ENCODE measurements at places on chromosomes 7 and 10.

DNA sequence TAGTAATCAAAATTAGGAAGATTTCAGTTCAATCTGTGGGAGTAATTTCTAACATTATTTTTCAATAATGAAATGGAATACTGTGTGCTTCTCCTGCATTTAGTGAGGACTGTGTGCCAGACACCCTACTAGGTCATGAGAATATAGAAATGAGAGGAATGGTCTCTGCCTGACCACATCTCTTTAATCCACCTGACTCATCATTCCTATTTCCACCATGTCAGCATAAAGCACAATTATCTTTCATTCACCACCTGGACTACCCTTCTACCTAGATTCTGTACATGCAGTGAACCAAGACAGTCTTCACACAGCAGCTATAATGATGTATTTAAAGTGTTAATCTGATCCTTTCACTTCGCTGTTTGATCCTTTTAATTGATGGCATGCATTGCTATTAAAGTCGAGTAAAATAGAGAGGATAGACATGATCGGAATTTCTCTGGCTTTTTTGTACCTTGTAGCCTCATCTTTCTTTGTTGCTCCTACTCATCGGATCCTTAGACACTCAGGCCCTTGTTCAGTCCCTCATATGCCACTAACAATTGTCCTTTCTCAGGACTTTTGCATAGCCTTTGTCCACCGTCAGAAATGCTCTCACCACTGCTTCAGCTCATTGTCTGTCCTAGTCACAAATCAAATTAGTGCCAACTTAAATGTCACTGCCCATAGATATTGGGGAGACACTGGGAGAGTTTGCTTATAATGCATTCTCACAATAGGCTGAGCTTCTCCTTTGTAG is 1037.1 kb downstream of the REEP3 start:
- no peak for DNase-seq

- no peak for DNase-seq
These were observed 115.9 kb upstream of the IFRD1 start for GRCh38 chr7:112334366-112334765.

DNA sequence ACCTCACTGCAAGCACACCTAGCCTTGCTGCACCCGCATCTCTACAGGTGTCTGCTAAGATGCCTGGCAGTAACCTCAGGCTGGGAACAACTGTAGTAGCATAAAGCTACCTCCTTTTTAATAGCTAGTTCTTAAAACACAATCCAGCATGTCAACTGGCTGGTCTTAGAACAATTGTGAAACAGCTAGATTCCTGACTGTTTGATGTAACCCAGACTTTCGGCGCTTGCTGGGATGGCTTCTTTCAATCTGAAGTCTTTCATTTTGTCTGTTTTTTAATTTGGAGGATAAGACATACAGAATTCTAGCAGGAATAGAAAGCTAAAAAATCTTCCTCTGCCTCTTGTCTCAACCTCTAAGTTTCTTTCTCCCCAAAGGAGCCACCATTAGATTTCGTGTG is 59.8 kb downstream of the GSDME start:
- DNase-seq = no peak

DNA sequence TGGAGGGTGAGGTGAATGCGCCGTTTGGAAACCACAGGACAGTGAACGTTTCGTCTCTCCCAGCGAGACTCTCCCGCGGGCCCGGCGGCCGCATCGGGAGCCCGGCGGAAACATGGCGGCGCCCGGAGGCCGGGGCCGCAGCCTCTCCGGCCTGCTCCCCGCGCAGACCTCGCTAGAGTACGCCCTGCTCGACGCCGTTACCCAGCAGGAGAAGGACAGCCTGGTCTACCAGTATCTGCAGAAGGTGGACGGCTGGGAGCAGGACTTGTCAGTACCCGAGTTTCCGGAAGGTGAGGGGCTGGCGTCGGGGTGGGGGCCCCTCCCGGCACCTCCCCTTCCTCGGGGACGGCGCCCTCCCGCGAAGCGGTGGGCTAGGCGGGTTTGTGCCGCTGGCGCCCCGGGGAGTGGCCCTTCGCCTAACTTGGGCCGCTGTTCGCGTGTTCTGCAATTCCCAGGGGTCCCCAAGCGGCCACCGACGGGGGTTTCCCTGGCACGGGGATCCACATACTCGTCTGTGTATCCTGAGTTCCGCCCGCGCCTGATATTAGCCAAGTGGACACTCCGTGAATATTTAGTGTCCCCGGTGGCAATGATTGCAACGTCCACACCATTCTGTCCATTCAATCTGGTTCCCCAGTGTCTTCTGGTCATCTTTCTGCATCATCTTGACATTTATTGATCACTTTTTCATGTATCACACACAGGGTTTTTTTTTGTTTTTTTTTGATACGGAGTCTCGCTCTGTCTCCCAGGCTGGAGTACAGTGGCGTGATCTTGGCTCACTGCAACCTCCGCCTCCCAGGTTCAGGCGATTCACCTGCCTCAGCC is 514 bp downstream of the NHLRC2 start:
- peak; percentile 71 for DNase-seq

DNA sequence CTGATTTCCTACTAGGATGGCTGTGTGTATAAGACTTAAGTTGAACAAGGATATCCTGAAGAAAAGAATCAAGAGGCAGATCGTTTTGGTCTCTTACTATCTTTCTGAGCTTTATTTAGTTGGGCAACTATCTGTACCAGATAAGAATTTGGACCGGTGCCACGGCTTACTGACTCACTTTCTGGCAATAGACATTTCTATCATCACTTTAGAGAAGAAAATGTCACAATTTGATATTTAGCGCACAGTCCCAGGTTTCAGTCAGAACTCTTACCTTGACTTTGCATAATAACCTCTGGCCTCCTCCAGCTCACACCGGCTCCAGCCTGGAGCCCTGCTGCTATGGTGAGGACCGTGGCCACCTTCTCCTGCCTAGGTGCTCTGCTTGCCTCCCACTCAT is 218.2 kb upstream of the MDFIC start:
- DNase-seq = no peak

DNA sequence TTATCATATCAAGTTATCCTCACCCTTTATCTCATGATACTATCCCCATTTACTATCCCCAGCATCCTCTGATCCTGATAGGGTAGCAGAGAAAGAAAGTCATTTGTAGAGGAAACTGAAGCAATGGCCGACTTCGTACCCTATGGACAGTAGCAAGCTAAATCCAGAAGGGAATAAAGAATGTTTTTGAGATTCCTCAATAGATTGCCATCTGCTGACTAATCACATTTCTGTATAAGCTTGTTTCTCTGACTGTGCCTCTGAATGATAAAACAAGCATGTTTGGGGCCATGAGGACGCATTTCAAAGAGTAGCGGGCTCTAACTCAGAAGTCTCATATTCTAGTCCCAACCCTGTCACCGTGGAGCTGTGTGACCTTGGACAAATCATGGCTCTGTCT is 13.2 kb upstream of the FAM107B start:
- DNase-seq = no peak

DNA sequence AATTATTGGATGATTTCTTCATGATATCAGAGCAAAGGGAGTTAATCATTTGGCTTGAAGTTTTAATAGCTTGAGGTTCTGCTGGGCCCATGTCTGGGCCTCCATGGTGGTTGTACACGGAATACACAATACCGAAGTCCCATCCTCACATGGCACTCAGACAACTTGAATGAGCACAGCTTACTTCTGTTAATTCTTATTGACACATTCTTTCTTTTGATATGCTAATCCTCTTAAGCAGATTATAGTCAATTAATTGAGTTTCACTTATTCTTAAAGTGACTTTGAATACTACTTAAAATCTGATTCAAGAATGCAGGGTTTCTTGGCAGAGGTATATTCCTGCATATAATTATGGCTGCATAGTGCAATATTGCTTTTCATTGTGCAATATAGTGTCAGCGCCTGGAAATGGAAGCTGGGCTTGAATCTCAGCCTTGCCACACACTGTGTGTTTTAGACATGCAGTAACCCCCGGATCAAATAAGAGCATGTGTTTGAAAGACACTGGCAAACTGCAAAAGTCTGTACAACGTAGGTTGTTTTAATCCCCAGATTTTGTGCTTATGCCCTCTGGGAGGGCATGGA is 543.5 kb upstream of the ADARB2 start:
- DNase-seq = no peak

GRCh38 chr7:134602881-134603451 is 43.7 kb upstream of the BPGM start:
- DNase-seq = no peak

GRCh38 chr7:31305260-31305659 is 35.3 kb downstream of the NEUROD6 start:
- no peak for DNase-seq

GRCh38 chr10:114928818-114929217 is 9.2 kb upstream of the TRUB1 start:
- no peak for DNase-seq

DNA sequence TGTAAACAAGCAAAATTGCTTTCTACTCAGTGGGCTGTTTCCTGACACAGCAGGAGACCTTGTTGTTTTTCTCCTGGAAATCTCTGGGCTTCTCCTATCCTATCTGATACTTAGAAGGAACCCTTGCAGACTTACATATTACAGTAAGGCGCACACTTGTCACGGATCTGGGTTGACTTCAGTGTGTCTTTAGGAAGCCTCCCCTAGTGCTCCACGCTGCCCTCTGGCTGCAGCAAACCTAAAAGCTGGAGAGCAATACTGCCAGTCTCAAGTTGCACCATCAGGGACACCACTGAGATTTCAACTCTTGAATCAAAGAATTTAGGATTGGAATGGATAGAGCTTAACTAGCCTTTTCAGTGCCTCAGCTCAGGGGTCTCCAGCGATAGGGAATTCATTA is 495.3 kb downstream of the LRMDA start:
- no peak for DNase-seq

GRCh38 chr10:125002047-125002422 is 60.1 kb downstream of the ZRANB1 start:
- no peak for DNase-seq

- peak; percentile 51 for DNase-seq
These were observed 444.7 kb downstream of the DGKB start for GRCh38 chr7:14457568-14458453.

- DNase-seq = no peak
These were observed 41.4 kb downstream of the CSTF2T start for GRCh38 chr10:51658000-51658399.

DNA sequence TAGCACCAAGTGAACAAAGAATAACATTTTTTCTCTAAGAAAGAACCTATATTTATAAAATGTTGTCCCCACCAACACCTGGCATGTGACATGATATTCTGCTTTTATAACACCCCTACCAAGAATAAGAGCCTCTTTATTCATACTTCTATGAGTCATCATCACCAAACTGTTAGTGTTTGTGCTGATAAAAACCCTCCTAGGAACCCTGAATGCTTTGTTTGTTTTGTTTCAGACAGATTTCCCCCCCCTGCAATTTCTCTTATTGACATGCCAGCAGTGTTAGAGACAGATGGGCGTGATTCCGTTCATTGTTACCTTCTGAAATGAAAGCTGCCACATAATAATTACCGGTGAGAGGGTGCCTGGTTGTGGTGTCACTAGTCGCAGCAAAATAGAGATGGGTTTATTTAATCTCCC is 651.1 kb downstream of the SORCS1 start:
- no peak for DNase-seq

DNA sequence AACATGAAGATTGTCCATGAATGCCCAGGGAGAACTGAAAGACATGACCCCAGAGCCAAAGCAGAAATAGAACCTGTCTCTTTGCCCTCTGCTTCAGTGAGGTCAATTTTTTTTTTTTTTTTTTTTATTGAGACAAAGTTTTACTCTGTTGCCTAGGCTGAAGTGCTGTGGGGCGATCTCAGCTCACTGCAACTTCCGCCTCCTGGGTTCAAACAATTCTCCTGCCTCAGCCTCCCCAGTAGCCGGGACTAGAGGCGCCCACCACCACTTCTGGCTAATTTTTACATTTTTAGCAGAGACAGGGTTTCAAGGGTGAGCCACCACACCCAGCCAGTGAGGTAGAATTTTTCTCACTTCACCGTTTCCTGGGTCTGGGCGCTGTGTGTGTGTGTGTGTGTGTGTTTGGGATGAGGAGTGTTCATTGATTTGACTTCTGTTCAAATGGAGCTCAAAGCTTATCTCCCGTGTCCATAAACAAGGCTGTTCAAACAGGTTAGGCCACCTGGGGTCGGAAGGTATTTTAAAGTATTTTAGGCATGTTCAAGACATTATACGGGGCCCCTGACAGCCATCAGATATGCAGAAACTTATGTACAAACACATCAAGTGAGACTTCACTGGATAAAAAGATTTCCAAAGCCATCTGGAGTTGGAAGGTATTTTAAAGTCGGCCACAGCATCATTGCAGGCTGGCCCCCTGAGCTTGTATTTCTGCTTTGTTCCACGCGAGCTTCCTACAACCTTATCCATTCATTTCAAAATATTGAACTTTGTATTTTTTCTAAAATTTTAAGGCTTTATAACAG is 93.8 kb downstream of the MAP3K8 start:
- no peak for DNase-seq

GRCh38 chr7:148906707-148907498 is 22.8 kb upstream of the EZH2 start:
- no peak for DNase-seq

DNA sequence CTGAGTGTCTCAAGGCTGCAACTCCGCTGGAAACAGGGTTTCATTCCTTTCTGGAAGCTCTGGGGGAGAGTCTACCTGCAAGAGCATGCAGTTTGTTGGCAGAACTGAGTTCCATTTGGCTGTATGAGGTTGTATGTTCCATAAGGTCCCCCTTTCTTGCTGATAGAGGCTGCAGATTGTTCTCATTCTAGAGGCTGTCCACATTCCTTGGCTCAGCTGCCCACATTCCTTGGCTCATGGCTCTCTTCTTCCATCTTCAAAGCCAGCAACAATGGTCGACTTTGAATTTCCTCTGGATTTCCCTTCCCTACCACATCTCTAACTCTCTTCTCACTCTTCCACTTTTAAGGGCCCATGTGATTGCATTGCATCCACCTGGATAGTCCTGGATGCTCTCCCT is 147.3 kb upstream of the CDCA7L start:
- no peak for DNase-seq

DNA sequence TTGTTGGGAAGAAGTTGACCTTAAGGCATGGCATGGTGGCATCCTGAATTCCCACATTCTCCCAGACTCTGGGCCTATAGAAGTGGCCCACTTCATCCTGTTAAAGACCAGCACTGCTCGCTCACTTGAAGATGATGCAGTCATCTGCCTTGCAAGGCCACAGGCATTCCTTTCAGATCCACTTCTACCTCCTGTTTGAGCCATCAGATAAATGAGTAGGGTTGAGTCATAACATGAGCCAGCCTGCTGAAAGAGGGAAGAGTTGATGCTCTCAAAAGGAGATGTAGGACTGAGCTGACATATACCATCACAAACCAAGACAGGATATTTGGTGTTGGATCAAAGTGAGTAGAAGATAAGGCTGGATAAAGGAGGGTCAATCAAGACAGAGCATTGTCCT is 1.5 kb upstream of the EBLN1 start:
- no peak for DNase-seq

GRCh38 chr10:13686331-13686752 is 99.6 kb downstream of the PRPF18 start:
- DNase-seq = no peak

Measured in KG1 (cell line).